Renal cortex interstitium (tissue), 15 donors: ENCODE measurements at places on chromosomes 2 and 18.

DNA sequence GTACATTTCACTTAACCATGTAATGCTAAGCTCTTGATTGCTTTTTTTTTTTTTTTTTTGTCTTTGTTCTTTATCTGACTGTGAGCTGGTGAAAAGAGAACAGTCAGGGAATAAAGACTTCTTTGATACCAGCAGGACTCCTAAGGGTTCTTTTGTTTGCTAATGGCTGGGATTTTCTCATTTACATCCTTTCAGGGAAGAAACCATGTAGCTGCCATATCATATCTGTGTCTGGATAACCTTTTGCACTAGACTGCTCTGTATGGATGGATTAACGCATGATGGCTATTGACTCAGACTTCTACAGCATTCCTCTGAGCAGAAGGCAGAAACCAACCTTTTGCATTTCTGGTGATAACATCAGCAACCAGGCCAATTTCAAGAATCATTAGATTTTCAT lies 504.0 kb downstream of the LRRTM4 start:
- no peak for DNase-seq

GRCh38 chr18:80044072-80044471 lies 9.8 kb downstream of the RBFA start:
- DNase-seq, result no peak

DNA sequence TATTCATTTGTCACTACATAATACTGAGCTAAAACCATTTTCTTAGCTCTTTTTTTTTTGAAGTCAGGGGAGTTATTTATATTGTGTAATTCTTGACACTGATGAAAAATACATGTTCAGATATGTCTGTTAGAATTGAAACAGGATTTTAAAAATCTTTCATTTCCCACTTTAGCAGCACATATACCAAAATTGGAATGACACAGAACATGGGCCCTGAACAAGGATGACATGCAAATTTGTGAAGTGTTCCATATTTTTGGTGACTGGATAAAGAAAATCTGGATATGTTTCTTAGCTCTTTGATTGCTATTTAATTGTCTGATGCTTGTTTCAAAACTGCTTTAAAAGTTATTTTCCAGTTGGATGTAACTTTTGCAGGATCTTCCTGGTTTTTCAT lies 1963.9 kb upstream of the LRRTM1 start:
- no peak for DNase-seq

DNA sequence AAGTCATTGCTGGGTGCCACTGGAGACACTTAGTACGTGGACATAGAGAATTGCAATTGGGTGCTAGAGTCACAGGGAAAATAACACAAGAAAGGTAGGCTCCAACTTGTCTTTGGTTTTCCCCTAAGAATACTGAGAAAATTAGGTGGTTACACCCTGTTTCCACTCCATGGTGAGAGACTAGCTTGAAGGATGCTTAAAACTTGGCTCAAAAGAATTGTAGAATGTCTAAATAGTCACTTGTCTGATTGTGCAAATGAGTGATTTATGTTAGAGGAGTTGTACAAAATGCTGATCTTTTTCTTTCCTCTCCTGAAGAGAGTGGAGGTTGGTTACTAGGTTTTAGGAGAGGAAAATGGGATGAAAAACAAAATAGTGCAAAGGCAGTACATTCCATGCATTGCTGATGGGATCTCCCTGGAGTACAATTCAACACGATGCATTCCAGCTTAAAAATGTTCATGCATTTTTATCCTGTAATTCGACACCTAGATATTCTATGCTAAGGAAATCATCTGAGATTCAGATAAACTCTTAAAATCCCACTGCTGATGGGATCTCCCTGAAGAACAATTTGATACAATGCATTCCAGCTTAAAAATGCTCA lies 2.2 kb upstream of the SERPINB12 start:
- DNase-seq, result no peak

DNA sequence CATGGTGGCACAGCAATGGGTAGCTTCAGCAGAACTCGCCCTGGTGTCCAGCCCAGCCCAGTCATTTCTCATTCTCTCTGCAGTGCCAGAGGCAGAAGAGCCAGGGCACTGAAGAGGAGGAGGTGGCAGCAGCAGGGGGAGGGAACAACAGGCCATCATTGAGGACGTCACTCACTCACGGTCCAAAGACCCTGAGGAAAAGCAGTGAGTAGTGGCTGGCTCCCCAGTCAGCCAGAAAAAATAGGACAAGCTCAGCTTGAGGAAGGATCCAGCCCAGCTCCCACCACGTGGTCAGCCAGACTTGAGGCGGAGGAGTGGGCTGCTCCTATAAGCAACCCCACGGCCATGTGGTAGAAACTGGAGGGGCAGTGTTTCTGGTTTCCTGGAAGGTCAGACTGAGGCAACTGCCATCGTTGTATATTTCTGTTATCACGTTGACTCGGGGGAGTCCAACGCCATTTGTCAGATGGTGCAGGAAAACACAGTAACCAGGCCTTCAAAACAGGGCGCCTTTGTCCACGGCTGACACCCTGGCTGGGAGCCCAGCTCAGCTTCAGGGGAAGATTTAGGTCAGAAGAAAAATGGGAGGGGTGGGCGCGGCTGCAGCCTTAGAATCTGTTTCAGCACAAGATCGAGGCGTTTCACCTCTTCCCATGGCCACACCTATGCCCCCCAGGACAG lies 19.0 kb upstream of the TMEM247 start:
- no peak for DNase-seq

DNA sequence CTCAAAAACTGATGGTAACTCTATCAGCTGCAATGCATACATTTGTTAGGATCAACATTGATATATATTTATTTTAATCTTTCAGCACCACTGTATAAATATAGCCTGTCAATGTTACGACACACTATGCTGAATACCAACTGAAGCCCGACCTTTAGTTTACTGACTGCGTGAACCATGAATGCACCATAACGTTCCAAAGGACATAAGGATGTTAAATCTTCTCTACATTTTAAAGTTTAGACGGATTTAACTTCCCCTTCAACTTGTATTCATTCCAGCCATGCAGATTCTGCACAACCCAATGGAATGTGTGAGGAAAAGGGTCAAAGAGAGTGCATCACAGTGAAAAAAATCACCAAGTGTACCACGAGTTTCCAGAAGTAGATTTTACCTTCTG lies 489.5 kb downstream of the IRS1 start:
- DNase-seq, result peak; percentile 13

DNA sequence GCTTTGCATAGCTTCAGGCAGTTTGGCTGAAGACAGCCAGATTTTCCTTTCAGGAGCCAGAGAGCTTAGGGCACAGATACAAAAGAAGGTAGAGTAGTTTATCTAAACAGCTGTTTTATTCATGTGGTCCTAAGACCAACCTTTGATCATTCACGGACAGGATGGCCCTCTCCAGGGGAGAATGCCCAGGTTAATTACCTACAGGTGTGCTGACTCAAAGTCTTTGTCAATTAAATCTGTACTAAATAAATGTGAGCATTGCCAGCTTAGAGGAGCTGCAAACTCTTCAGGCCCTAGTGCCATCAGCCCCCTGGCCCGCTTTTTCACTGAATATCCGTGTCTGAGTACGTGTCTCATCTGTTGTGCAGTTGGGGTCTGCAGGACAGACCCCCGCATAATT lies 554.7 kb downstream of the NUP35 start:
- no peak for DNase-seq

GRCh38 chr18:45245091-45245511 lies 370.2 kb upstream of the SLC14A2 start:
- DNase-seq, result no peak

- no peak for DNase-seq
These were observed 72.8 kb downstream of the EMILIN2 start for GRCh38 chr18:2919600-2919999.

- no peak for DNase-seq
These were observed 103.7 kb upstream of the TAF1B start for GRCh38 chr2:9739531-9739964.
